ENCODE measurements at places on chromosomes 6 and 20.

DNA sequence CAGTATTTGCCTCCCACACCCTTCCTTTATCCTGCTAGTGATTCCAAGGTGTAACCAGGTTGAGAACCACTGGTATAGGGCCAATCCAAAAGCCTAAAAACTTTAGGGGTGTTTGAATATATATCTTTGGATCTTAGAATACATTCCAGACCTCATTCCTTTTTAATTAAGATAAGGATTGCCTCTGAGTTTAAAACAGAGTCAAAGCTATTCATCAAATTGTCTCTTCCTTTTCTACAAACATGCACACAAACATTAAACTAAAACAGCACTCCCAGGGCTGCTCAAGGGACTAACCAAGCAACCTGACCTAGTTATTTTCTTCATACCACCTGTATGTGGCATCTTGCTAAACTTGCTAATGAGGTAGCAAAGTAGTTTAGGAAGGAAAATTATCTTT lies 22.1 kb upstream of the COL9A1 start:
- DNase-seq = no peak

DNA sequence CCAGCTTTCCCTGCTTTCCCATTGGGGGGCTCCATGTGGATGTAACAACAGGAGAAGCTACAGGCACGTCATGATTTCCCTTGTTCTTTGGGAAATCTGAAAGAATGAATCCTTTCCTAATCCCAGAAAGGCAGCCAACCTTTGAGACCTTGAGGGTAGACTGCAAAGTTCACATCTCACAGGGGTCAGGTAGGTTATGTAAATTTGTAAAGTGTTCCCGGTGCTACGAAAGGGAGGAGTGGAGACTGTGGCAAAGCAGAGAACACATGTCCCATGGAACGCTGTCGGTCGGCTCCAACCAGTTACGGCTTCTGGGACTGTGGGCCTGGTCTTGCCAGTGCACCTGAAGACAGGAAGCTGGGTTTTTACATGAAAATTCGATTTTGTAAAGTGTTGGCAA lies 85.1 kb downstream of the RSPH3 start:
- DNase-seq = no peak

- DNase-seq = no peak
Observed at GRCh38 chr6:126094411-126094810, 108.1 kb downstream of the TRMT11 start.

DNA sequence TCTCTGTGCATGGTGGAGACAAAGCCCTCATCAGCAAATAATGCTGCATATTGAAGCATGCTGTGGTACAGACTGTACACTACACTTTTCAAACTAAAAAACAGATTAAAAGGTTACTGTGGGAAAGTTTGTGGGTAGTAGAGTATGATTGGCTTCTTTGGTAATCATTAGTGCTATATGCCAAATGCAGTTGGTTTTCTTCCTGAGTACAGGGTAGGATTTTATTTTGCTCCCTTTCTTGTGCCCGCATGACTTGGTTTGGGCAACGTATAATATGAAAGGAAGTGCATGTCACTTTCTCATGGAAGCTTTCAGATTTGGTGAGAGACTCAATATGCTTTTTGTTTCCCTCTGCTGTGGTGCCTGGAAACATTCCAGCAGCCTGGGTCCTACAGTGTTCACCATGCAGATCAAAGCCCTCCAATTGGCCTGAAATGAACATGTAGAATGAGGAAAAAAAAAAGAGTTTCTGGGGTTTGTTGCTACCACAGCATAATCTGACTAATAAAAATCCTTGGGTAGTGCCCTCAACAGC lies 270.7 kb upstream of the ADGRB3 start:
- no peak for DNase-seq

- DNase-seq = no peak
Observed at GRCh38 chr6:110415086-110415916, at the start of gene DDO. Gene DDO (minus strand): TSS chr6:110415575. CDS start chr6:110413462, 2,113 bp downstream.

DNA sequence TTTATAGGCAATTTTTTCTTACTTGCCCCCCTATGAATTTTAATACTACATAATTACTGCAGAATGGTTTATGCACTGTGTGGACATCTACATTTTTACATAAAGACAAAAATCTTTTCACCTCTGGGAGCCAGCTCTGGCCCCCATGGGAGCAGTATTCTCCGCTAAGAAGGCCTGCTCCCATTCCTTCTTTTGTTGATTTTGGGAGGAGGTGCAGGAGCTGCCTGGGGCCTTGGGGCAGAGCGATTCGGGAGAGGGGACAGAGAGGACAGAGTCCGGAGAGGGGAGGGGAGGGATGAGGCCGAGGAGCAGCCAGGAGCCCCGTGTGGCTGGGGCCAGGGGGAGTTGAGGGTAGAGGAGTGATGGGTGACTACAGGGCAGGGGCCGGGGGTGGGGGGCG lies 452.0 kb downstream of the PREX1 start:
- DNase-seq = no peak

DNA sequence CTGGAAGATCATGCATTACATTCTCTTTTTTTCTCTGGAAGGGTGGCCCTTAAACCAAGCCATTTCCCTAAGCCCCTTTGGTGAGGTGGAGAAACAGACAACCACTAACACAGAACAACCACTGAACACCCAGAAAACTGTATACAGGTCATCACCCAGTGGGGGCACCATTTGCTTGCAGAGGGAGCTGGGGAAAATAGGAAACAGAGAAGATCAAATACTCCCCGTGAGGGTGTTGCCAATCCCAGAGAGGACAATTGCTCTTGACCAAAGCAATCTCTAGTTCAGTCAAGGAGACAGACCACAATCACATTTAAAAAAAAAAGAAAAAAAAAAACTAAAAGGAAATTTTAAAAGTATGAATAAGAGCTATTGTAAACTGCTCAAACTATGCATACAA lies 865 bp upstream of the DAAM2 start:
- DNase-seq = no peak

- DNase-seq = no peak
Observed at GRCh38 chr20:9919271-9920014, 80.6 kb upstream of the PAK5 start.

Data from NCI-H1694 (cell line).